ENCODE measurements at places on chromosomes 1 and 21. TPM values are rescaled to one million over a fixed set of nuclear protein-coding genes. Genes with fewer than 3 reads are reported as not detected.

The OLFML3 gene
- 0.63 TPM for total RNA-seq

DNA sequence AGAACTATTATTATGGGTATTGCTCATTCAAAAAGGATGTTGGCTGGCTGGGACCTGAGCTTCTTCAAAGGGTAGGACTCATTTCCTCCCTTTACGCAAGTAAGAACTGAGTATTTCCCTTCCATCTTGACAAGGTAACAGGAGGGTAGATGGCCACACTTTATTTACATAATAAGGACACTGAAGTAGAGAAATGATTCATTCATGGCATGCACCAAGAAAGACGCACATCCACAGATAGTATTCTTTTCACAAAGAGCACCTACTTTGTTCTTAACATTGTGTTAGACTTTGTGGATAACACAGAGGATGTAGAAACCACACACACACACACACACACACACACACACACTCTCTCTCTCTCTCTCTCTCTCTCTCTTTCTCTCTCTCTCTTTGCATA is 82.9 kb downstream of the FAM78B start:
- DNase-seq = no peak

DNA sequence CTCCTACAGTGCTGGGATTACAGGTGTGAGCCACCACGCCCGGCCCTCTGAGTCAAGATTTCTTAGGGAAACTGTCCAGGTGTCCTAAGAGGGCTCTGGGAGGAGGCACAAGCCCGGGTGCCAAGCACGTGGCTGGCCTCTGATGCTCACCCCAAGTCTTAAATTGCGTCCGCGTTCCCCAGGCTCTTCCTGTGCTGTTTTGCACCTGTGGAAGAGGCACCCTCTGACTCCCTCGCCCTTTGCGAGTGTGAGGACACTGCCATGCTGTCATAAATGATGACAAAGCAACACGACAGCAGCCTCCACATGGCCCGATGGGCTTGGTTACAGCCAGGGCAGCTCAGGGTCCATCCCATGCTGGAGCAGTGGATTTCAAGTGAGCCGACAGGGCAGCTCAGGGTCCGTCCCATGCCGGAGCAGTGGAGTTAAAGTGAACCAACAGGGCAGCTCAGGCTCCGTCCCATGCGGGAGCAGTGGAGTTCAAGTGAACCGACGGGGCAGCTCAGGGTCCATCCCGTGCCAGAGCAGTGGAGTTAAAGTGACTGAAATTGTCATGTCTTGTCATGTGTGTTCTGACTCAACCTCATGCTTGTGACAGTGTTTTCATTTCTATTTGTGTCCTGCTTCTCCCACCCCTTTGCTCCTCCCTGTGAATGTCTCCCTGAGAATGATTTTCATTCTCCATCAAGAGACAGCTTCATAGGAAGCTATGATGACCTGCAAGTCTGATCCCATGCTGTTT is 33.9 kb downstream of the PCNT start:
- DNase-seq = no peak

DNA sequence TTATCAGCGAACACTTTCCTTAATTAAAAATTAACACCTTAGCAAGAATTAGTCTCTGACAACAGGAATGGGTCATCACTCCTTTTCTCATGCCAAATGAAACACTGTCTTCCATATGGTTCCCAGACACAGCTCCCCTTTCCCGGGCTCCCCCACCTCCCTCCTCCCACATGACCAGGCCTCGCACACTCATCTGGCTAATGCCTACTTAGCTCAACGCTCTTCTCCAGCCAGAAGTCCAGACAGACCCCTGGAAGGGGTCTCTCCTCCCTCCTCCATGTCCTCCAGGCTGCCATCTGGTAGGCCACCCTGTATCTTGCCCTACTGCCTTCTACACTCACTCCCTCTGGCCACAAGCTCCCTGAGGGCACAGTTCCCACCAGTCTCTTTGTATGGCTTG is 39.9 kb downstream of the KCNC4 start:
- DNase-seq = no peak

- DNase-seq = no peak
These were observed 51.6 kb downstream of the PLPP3 start for GRCh38 chr1:56527548-56528302.

DNA sequence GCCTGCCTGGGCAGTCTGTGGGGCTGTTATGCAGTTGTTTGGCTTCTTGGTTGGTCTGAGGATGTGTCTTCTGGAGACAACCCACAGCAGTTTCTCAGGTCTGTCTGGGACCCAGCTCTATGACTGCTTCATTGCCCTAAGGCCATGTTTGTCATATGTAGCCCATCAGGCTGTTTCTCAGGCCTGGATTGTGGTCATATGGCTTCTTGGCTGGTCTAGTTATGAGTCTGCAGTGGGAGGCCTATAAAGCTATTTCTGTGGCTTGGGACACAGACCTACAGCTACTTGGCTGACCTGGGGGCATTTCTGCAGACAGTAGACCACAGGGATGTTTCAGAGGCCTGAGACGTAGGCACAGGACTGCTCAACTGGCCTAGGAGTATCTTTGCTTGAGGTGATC is 41.5 kb downstream of the CHIA start:
- no peak for DNase-seq

DNA sequence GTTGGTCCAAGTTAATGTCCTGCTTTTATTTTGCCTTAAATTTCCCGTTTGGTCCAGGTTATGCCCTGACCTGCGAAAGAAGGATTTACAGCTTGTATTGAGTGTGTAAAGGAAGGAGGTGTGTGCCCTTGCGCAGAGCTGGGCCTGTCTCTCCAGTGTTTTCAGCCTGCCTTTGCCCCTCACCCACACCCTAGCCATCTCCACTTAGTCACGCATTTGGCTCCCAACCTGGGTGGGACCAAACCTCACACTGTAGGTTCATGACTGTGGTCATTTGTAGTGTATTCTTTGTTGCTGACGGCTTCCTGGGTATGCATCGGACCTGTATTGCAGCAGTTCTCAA is 572 bp upstream of the SRSF10 start:
- no peak for DNase-seq

All from T-cell (primary cell).